ENCODE measurements at places on chromosomes 2 and 18.

DNA sequence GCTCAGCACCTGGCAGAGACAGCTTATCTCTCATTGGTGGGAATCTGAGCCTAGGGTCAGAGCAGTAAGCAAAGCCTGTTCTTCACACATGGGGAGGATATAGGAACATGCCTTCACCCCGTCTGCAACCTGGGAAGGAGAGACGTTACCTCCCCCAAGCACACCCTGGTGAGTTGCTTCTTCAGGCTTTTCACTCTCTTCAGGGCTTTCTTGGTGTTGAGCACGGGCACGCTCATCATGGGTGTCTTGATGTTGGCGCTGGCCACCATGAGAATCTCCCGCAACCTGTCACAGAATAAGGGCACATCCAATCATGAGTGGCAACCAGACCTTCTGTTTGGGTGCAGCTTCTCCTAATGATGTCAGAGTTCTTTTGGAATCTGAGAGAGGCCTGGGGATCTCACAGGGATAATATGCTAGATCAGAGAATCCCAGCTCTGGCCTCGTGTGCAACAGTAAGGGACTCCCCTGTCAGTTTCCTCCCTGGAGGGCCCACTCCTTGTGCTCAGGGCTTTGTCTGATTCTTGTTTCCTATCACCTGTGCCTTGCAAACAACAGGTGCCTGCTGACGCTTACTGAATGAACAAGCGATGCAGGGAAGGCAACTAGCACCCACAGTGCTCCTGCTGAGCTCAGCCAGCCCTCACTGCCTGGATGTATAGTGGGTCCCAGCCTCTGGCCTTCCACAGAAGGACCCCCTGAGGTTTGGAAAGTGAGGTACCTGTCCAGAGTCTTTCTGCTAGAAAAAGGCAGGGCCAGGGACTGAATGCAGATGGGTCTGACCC is 66.3 kb downstream of the POLR1A start:
- DNase-seq, result no peak

- DNase-seq, result no peak
These were observed 194.0 kb downstream of the LRATD1 start for GRCh38 chr2:14826518-14826917.

GRCh38 chr2:217851191-217852020 is 151.4 kb downstream of the TNS1 start:
- no peak for DNase-seq

DNA sequence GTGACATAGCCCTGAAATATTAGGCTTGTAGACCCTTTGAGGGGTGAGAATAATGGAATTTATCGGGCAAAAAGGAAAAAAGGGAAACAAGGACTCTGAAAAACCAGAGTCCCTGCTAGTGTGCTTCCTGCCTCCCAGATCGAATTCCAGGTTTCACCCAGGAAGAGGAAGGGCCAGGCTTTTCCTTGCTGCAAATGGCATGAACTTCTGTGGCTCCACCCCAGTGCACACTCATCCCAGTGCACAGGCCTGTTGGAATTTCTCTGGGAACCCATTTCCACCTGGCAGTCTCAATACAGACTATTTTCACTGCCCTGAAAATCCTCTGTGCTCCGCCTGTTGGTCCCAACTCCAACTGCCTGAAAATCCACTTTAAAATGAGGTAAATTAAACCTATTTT is 29.9 kb downstream of the C18orf54 start:
- DNase-seq, result no peak

DNA sequence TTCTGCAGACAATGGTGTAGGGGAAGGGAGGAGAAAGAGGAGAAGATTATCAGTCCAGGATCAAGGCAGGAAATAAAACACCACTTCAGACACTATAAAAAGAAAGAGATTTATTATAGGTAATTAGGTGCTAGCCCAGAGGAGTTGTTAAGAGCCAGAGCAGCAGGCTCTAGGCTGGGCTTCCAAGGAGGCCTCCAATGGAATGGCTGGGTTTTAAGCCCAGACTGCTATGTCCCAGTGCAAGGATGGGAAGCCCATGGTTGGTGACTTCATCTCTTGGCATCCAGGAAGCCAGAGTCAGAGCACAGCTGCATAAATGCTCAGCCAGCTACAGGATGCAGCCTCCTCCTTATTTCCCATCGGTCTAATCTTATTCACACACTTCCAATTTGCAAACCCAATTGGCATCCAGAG is 95.6 kb downstream of the LAMA3 start:
- DNase-seq, result no peak

- DNase-seq, result no peak
These were observed 3.0 kb downstream of the ZNF516 start for GRCh38 chr18:76491776-76492668.

- no peak for DNase-seq
These were observed 113.5 kb upstream of the RAB6C start for GRCh38 chr2:129865976-129866375.

Data from stimulated activated CD8-positive, alpha-beta memory T cell treated with anti-CD3 and anti-CD28 coated beads, Interleukin-2, amount 100 ng/mL, for 1 hour (primary cell).